Right atrium auricular region (tissue), 2 donors: ENCODE measurements at places on chromosomes 12 and 14.

- H3K27me3 ChIP-seq: no peaks in the 10 kb centered on the region
- DNase-seq: no peak
- no peak overlapping the region for H3K4me3 ChIP-seq
- H3K4me1 ChIP-seq: peaks cover 6% of the 10 kb centered on the region
Observed at GRCh38 chr12:132078190-132078589, 65.9 kb downstream of the DDX51 start.

DNA sequence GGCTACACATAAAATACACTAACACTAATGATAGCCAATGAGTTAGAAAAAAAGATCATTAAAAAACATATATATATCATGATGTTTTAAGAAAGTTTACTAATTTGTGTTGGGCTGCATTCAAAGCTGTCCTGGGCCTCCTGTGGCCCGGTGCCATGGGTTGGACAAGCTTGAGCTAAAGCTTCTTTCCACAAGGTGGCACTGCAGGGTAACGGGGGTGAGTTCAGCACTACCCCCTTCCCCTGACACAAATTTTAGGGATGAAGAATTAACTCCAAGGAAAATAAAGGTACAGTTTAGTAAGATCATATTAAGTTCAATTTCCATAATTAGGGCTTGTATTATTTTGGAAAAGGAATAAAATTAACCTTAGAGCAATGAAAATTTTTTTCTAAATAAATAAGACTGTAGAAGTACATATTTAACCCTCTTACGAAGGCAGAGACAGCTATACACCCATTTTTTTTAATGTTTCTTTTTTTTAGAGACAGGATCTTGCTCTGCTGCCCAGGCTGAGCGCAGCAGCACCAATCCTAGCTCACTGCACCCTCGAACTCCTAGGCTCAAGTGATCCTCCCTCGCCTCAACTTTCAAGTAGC lies 38.9 kb downstream of the PPP1R13B start:
- peaks cover 37% of the 10 kb centered on the region for H3K4me1 ChIP-seq
- no peak overlapping the region for H3K4me3 ChIP-seq
- peak overlapping the region; percentile 22 for H3K27ac ChIP-seq
- H3K36me3 ChIP-seq: no peaks in the 10 kb centered on the region
- no peaks in the 10 kb centered on the region for H3K27me3 ChIP-seq

DNA sequence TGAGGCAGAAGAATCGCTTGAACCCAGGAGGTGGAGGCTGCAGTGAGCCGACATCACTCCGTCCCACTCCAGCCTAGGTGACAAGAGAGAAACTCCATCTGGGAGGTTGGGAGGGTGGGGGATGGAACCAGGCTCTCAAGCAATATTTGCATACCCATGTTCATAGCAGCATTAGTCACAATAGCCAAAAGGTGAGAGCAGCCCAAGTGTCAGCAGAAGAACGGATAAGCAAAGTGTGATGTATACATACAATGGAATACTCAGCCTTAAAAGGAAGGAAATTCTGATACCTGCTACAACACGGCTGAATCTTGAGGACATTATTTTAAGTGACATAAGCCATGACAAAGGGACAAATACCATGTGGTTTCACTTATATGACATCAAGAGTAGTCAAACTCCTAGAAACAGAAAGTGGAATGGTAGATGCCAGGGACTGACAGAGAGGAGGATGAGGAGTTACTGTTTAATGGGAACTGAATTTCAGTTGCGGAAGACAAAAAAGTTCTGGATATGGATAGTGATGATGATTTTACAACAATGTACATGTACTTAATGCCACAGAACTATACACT lies 11.6 kb downstream of the DAD1 start:
- no peak for DNase-seq
- no peak overlapping the region for H3K27ac ChIP-seq
- no peaks in the 10 kb centered on the region for H3K27me3 ChIP-seq
- peaks cover 23% of the 10 kb centered on the region for H3K36me3 ChIP-seq
- peaks cover 3% of the 10 kb centered on the region for H3K4me1 ChIP-seq
- H3K4me3 ChIP-seq: no peak overlapping the region

DNA sequence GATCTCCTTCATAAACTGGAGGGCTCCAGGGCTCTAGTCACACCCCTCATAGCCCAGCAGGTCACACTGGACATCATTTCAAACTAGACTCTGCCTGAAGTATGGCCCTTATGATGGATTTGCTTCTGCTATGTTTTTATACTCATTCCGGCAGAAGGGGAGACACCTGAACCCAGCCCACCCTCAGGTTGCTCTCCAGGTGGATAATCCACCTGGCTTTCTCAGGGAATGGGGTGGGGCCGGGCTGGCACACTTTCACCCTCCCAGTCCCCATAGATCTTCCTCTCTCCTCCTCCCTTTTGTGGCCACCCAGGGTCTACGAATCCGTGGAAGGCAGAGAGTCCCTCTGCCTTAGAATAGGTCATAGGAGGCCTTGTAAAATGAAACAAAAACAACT lies 9.8 kb upstream of the KRT73 start:
- no peak overlapping the region for H3K27ac ChIP-seq
- H3K27me3 ChIP-seq: no peaks in the 10 kb centered on the region

GRCh38 chr12:108798551-108799221 lies 58.7 kb downstream of the SSH1 start:
- peaks cover 50% of the 10 kb centered on the region for H3K36me3 ChIP-seq
- H3K4me1 ChIP-seq: no peaks in the 10 kb centered on the region
- no peak overlapping the region for H3K4me3 ChIP-seq

- no peaks in the 10 kb centered on the region for H3K36me3 ChIP-seq
- no peak overlapping the region for H3K4me3 ChIP-seq
Observed at GRCh38 chr12:118292836-118293235, 79.9 kb downstream of the TAOK3 start.

DNA sequence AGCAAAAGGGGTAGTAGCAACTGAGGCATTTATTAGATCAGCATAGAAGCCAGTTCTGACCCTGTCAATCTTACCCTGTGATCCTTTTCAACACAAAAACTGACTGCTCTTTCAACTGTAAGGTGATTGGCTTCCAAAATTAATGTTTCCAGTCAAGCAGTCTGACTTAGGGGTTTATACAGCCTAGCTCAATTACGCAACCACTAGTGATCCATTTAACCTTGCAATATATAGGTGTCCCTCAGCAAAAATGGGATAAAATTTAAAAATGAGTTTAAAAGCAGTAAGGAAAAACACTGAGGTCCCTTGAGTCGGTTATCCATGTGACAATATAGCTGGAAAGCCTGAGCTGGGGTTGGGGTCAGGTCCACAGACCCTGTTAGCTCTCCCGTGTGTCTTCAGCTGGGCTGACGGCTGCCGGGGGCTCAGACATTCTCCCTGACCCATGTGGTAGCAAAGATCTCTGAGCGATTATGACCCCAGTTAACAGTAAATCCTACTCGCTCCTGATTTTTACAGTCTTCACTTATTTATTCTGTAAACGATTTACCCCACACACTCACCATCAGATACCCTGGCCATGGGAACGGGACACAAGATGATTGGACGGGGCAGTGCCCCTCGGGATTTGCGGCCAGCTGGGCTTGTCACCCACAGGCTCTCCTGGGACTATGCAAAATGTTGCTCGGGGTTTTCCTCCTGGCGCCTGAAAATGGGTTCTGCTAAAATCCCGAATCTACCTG lies 16.6 kb downstream of the ADGRD1 start:
- H3K4me1 ChIP-seq: no peaks in the 10 kb centered on the region
- H3K4me3 ChIP-seq: no peak overlapping the region
- H3K27me3 ChIP-seq: no peaks in the 10 kb centered on the region
- peak; percentile 49 for DNase-seq
- peaks cover 84% of the 10 kb centered on the region for H3K36me3 ChIP-seq

- H3K4me1 ChIP-seq: peaks cover 30% of the 10 kb centered on the region
- no peak overlapping the region for H3K4me3 ChIP-seq
- no peak for DNase-seq
- no peak overlapping the region for H3K27ac ChIP-seq
Observed at GRCh38 chr14:99790978-99791376, 2.2 kb upstream of the EML1 start.

- no peak for DNase-seq
- H3K4me1 ChIP-seq: no peaks in the 10 kb centered on the region
- H3K27me3 ChIP-seq: no peaks in the 10 kb centered on the region
- no peaks in the 10 kb centered on the region for H3K36me3 ChIP-seq
Observed at GRCh38 chr14:100810435-100810834, 15.5 kb upstream of the MEG3 start.
